ENCODE measurements at places on chromosomes 4 and X.

GRCh38 chr4:17723648-17724047 is 57.8 kb downstream of the FAM184B start:
- DNase-seq: no peak

DNA sequence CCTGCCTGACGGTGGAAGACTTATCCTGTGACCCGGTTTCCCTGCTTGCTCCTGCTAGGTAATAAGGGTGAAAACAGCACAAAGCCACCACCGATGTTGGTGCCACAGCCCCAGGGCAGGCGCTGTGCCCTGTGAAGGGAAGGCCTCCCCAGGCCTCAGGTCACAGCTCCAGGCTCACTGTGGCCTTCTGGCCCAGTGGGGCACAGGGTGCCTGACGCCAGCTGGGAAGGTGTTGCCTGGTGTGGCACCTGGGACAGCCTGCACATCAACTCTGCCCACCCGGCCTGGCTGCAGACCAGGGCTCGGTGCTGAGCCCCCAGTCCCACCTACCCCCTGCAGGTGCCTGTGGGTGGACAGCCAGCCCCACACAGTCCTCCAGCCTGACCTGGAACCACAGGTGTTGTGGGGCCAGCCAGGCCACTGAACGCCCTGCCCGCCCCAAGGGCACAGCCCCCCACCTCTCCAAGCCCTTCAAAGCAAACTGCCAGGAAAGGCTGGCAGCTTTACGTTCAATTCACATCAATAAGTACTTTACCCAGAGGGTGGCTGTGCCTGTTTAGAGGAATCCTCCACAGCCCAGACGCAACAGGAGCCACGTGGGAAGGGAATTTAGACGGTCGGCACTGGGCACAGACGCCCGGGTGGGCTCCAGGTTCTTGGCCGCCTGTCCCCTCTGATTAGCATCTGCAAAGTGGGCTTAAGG is 54.3 kb downstream of the ZFYVE28 start:
- peak; percentile 27 for DNase-seq

DNA sequence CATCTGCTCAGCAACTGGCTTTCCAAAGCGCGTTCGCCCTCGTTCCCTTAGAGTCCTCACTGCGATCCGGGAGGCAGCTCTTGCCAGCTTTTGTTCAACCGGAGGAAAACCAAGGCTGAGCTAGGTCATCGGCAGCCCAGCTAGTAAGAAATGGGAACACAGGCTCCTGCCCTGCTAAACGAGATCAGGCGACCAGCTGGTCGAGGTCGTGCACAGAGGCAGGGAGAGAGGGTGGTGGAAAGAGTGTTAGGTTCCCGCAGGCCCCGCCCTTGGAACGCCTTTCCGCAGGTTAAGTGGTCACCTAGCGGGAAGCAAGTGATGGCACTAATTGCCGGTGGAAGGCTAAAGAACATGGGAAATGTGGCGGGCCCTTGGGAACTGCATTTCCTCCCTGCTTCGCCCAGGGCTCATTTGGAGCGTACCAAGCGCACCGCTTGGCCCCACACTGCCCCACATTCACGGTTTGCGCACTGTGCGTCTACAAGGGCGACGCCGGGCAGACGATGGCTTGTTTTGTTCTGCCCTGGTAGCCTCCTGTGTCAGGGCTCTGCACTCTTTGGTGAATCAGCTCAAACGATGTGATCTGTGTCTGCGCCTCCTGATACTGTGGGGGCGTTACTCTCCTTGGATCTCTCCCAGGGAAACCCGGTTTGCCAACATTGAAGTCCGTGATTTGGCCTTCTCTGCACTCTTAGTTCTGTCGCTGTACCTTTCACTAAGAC is 7.2 kb upstream of the PRDM8 start:
- DNase-seq: peak; percentile 75

GRCh38 chr4:143512978-143513313 is 556 bp upstream of the SMARCA5 start:
- DNase-seq: no peak

DNA sequence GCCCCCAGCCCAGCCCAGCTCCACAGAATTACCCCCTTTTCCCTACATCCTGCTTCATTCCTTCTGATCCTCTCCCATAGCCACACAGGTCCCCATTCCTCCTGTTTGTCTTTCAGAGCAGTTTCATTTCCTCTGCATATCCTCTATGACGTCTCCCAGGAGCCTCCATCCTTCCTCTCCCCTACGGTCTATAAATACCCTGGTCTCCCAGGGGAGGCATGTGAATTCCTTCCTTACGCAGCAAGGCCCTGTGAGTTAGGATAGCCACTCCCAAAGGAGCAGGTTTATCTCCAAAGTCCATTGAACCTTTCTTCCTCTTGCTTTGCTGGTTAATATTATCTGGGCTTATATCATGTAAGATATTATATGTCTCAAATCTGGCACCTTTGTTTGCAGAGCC is 8.4 kb upstream of the APLN start:
- no peak for DNase-seq

DNA sequence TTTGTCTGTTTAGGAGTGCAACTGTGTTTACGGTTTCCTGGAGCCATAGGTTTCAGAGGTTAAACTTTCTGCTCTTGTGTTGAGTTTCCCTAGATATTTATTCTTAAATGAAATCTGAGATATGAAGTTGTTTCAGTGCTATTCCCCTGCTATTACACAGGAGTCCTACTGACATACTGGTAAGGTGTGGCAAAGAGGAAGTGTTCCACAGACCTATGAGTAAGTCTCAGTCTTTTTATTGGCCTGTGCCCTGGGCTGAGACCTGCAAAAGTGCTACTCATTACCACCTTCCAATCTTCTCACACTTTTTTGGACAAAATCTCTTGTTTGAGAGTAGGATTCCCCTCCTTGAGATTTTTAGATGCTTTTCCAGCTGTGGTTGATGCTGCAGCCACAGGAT is 35.6 kb upstream of the MAGEA8 start:
- no peak for DNase-seq

DNA sequence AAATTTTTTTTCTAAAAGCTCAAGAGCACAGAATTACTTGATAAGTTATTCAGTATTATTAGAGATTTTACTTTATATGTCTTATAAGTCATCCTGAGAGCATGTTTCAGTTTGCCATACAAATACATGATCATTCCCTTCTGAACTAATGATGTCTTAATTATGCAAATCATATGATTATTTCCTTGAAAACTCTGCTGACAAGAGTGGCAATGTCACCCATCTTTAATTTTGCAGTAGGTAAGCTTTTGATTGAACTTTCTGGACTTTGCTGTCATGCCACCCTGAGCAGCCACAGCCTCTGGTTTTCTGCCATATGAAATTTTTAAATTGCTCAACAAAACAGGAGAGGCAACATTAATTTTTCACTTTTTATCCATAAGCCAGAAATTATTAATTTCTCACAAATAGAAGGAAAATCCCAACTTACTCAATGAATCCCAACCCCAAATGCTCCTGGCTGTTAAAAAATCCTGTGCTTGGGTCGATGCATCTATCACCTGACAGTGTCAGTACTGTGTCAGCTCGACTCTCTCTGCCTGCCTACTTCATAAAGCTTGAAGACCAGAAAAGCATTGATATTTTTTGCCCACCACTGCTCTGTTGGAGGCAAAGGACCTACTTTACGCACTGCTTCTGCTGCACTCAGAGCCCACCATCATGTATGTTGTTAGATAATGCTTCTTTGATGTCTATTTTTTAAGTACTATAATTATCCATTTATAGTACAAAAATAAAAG is 11.6 kb upstream of the HADH start:
- no peak for DNase-seq

- no peak for DNase-seq
Measured at GRCh38 chrX:154125391-154126040, 18.5 kb upstream of the OPN1LW start.

DNA sequence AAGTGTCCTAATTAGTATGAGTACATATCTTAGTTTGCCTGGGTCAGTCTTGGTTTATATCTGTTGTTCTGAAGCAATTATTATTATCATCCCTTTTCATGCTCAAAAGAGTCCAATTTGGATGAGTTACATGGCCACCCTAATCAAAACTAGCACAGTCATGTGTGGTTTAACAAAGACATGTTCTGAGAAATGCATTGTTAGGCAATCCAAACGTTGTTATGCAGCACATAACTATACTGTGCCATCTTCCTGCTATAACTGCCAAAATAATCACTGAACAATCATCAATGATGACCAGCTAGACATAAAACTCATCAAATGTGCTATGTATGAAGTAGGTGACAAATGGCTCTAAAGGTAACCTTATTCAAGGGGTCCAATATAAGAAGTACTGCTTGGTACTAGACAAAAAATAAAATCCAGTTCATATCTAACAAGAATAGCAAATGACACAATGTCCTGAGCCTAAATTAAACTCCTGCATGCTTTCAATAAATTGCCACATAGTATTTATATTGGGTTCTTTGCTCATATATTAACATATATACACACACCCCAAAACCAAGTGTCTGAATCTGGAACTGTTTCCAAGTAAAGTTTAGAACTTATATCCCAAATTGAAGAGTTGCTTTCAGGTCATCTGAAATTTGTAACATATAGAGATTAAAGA is 41.9 kb downstream of the CNOT6L start:
- no peak for DNase-seq

DNA sequence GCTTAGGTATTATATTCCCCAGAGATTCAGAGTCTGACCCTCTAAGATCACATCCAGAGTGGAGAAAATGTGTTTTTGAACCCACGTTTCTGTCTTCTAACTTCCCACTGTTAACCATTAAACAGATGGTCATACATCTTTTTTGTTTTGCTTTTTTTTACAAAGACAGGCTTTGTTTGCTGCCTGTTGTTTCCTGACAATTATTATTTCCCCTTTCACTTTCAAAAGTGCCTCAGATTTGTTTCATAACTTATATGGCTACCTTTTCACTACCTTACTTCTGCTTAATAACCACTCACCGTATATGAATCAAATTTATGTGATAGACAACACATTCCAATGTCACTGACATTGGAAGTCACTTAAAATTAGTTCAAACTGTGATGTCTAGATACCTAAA is 142.2 kb downstream of the HS3ST1 start:
- no peak for DNase-seq

DNA sequence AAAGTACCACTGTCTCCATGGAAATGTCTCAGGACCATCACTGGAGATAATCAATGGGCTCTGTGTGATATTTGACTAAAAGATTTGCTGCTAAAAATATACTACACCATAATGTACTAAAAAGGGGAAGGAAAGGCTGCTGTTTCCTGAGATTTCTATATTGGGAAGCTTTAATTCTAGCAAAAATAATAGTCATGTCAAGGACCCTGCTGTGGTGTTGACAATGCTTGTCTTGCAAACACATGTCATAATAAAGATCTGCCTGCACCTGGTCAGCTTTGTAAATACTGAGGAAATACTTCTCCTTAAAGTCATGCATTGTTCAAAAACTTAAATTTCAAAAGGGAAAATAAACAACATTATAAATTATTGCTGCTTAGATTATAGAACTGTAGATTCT is 417.9 kb downstream of the GPM6A start:
- DNase-seq: no peak

GRCh38 chr4:54281054-54281766 is 52.1 kb downstream of the PDGFRA start:
- no peak for DNase-seq

GRCh38 chrX:74423289-74423998 is 2.2 kb downstream of the SLC16A2 start:
- DNase-seq: peak; percentile 25

DNA sequence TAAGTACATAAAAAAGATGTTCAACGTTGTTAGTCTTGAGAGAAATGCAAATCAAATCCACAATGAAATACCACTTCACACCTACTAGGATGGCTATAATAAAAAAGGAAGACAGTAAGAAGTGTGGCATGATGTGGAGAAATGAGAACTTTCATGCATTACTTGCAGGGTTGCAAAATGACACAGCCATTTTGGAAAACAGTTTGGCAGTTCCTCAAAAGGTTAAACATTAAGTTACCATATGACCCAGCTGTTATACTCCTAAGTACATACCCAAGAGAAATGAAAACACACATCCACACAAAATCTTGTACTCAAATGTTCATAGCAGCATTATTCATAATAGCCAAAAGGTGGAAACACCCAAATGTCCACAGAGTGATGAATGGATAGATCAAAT is 25.8 kb upstream of the LIMCH1 start:
- DNase-seq: no peak

GRCh38 chrX:40809210-40809609 is 73.9 kb upstream of the MED14 start:
- no peak for DNase-seq

- no peak for DNase-seq
Measured at GRCh38 chr4:121324331-121324730, 56.5 kb downstream of the QRFPR start.

DNA sequence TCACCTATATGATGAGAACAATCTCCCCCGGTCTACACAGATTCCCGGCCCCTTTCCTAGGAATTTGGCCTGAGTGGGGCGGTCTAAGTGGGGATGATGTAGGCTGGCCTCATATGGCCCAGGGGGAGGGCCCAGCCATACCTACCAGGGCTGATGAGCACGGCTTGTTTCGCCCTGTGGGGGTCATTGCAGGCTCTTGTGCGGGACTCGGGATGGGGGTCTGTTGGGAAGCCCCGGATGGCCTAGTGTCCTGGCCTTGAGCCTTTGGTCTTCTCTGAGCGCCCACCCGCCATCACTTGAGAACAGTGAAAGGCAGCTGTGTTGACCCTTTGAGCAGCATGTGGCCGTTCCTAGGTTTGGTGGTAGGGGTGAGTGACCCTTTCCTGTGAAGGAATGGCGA is 4.8 kb upstream of the CTAG2 start:
- DNase-seq: no peak

DNA sequence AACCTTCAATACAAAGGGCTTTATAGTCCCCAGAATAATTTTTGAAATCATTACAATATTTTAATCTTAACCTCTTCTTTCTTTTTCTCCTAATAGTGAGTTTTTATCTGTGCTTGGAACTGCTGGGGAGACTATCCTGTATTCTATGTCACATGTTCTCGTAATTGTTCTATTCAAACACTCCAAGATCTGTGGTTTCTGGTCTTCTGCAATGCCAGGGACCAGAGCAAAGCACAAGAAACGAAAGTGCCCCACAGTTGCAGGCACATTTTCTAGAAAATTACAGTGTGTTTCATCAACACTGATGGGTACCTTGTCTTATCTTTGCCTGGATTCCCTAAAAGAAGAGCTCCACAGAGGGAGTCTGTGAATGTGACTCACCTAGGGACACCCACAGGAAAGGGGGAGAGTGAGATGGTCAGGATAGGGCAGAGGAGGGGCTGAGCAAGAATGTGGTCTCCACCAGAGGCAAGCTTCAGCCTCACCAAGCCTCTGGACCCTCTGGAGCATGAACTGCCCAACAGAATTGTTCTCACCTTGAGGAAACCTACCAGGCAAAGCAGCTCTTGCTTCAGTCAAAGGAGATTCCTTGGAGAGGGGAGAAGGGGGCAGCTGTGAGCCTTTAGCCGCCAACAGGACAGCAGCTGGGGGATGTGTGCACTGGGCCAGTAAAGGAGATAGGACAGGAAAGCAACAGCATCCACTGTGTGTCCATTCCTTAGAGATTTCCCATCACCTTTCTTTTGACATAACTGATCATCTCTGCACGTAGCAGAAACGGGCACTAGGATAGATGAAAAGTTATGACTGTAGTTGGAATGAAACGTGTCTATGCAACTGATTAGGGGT is 25.9 kb downstream of the UNC5C start:
- DNase-seq: peak; percentile 61
